Lower lobe of right lung (tissue), 2 donors: ENCODE measurements at places on chromosomes 16 and 17.
A peak's percentile ranks its signal among the peaks of the same experiment; 100 is the strongest.

DNA sequence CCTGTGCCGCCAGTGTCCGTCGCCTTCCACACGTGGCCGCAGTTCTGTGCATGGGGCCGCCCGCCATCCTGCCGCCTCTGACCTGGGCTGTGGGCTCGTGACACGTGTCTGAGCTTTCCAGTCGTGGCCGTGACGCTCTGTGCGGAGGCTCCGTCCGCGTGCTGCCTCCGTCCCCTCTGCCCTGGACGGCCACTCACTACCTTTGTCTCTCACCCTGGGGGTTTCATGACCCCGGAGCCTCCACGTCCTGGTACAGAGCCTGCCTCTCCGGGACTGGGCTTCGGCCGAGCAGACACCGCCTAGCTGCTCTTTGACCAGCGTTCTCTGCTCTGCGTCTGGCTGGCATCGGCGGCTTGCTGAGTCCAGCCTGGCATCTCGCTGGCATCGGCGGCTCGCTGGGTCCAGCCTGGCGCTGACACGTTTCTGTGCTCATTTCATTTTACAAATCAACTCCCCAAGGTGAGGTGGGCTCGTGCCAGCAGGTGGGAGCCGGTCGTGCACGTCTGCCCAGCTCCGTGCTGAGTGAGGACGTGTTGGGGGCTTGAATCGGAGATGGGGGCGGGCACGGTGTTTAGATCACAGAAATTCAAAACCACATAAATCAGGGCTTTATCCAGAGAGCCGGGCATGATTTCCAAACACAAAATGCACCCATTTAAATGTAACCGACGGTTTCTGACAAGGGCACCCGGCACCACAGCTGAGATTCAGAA is 44.3 kb upstream of the GNG13 start:
- DNase-seq: no peak

- DNase-seq: no peak
These were observed 30.8 kb downstream of the AATF start for GRCh38 chr17:36979565-36979941.

DNA sequence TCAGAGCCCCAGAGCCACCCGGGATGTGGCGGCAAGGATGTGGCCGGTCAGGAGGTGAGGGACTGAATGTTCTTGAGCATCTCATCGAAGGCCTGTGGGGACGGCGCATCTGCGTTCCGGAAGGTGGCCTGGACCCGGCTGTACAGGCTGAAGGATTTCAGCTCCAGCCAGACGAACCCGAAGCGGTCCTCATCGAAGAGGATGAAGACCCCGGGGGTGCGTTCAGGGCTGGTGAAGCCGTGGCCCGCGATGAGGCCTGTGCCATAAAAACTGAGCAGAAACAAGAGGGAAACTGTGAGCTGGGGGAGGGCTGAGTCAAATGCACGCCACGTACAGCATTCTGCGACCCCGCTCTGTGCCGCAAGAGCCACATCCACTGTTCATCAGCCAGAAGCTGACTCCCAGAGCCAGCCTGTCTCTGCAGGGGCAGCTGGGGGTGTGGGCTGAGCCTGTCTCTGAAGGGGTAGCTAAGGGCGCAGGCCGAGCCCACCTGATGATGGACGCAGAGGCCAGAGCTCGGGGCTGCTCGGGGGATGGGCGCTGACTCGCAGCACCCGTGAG is 14.1 kb upstream of the C16orf95 start:
- peak; percentile 42 for DNase-seq

DNA sequence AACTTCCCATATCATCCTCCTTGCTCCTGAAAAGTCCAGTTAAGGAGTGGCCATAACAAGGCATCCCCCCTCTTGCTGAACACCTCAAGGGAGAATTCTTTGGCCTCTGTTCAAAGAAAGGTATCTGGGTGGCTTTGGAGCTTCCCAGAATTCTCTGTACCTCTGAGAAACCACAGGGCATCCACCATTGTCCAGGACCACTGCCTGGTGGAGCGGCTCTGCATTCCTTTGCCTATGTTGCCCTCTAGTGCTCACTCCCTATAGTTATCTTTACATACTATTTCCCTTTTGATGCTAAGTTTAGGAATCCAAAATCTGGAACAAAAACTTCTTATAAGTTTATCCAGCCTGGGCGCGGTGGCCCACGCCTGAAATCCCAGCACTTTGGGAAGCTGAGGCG is 30.3 kb downstream of the CHD9NB start:
- DNase-seq: no peak

GRCh38 chr16:78057803-78058564 is 35.6 kb downstream of the CLEC3A start:
- DNase-seq: no peak

- no peak for DNase-seq
These were observed 96.2 kb downstream of the TMEM132E start for GRCh38 chr17:34675605-34676004.

GRCh38 chr16:66717112-66717675 is 20.7 kb upstream of the CMTM4 start:
- DNase-seq: no peak

DNA sequence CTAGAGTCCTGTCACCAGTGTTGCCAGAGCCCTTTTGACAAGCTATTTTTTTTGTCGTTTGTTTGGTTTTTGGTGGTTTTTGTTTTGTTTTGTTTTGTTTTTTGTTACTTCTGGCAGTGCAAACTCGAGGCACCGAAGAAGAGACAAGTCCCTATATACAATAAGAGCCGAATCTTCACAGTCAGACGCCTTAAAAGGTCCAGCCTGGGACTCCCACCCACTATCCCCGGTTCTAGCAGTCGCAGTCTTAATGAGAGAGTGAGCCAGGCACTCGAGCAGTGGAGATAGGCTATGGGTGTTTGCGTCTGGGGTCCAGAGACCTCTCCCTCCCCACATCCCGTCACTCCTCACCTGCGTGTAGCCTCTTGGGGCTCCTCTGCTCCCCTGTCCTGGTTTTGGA is 1.9 kb downstream of the OR1F1 start:
- no peak for DNase-seq

GRCh38 chr17:47785538-47786123 is 36.0 kb downstream of the OSBPL7 start:
- no peak for DNase-seq

DNA sequence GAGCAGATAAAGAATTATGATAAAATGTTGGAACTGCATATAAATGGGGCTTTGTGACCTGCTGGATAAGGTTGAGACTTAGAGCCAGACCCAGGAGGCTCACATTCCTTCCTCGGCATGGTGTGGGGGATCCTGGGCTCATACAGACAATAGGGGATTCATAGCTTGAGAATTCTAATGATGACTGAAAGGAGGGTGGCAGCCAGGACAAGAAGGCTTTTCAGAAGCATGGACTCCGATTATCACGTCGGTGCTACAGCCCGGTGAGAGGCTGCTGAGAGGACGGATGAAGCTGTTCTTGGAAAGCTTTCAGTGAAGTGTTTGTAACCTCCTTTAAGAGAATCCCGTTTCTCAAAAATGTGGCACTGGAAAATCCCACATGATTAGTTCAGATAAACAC is 167.2 kb downstream of the ANKFN1 start:
- DNase-seq: no peak

DNA sequence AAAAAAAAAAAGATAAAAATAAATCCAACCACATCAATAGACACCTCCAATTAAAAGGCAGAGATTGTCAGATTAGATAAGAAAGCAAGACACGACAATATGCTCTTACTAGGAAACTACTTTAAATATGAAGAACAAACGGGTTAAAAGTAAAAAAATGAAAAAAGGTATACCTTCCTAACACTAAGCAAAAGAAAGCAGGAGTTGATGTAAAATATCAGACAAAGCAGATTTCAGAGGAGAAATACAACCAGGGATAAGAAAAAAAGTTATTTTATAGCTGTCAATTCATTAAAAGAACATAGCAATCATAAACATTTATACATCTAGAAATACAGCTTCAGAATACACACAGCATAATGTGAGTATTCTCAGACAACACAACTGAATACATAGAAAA is 49.7 kb upstream of the CCDC182 start:
- no peak for DNase-seq

- DNase-seq: no peak
These were observed 112.4 kb upstream of the CDH5 start for GRCh38 chr16:66254106-66254505.

- no peak for DNase-seq
These were observed 7.4 kb downstream of the USP22 start for GRCh38 chr17:21035406-21035805.

DNA sequence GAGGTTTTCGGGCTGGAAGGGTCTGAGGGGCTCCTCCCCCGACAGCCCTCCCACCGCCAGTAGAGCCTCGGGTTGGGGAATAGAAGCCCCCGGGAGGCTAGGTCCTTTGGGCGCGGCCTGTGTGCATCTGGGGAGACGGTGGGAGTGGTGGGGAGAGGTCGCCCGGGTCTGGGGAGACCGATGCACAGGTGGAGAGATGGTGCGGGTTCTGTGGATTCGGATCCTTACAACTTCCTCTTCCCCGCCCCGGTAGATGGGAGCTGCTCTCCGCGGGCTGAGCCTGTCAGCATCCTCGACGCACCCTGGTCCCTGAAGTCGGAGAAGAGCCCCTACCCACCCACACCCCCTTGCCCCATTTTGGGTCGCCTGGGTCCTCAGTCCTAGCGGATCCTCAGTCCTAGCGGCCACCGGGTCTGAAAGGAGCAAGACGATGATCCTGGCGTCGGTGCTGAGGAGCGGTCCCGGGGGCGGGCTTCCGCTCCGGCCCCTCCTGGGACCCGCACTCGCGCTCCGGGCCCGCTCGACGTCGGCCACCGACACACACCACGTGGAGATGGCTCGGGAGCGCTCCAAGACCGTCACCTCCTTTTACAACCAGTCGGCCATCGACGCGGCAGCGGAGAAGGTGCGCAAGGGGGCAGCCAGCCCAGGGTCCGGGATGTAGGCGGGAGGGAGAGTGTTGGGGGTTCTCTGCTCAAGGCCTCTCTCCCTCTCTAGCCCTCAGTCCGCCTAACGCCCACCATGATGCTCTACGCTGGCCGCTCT is 790 bp downstream of the BCKDK start:
- no peak for DNase-seq

- DNase-seq: peak; percentile 80
These were observed 580 bp downstream of the TANC2 start for GRCh38 chr17:62966426-62967204.

GRCh38 chr16:54808890-54809289 is 121.8 kb upstream of the IRX5 start:
- no peak for DNase-seq

DNA sequence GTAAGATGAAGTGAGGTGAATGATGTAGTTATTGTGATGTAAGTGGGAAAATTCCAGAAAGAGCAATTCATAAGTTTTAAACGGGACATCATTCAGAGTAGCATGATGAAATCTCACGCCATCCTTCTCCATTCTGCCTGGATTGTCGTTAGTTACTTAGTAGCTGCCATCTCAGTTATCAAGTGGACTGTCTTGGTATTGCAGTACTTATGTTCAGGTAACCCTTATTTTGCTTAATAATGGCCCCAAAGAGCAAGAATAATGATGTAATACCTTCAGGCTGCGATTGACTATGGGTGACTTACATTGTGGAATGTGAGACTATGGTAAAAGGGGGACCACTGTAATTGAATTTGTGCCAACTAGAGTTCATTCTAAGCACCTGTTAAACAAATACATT is 234.1 kb upstream of the TOM1L1 start:
- DNase-seq: no peak

DNA sequence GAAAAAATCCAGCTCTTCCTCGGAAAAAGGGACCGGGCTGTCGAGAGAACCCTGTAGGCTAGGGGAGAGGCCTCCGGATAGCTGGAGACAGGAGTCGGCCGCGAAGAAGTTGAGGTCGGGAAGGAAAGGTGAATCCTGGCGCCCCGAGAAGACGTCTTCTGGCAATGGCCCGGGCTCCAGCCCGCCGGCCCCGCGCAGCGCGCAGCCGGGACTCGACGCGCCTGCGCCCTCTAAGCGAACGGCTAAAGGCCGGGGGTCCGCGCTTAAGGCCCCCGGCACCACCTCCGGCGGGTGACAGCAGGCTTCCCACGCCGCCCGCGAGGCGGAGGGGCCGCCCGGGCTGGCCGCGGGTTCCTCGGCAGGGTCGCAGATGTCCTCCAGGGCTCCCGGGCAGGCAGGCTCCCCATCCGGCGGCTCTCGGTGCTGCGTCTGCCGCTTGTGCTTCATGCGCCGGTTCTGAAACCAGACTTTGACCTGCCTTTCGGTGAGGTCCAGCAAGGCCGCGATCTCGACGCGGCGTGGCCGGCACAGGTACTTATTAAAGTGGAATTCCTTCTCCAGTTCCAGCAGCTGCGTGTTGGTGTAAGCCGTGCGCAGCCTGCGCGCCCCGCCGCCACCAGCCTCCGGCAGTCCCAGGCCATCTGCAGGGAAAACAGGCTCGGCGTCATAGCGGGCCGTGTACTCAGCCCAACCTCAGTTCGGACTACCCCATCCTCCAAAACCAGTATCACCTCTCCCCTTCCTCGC is 1.6 kb downstream of the HOXB2 start:
- no peak for DNase-seq

GRCh38 chr17:66893863-66894262 is 58.9 kb downstream of the CACNG5 start:
- no peak for DNase-seq

GRCh38 chr17:19660219-19660870 is 11.8 kb downstream of the ALDH3A2 start:
- DNase-seq: no peak

- DNase-seq: no peak
These were observed 2066.7 kb downstream of the TP53TG3F start for GRCh38 chr16:35525979-35526590.

- DNase-seq: no peak
These were observed 125.8 kb downstream of the C16orf78 start for GRCh38 chr16:49499414-49499785.

- no peak for DNase-seq
These were observed 52.6 kb upstream of the MEAK7 start for GRCh38 chr16:84557059-84557458.

GRCh38 chr16:5903153-5903552 is 805.6 kb upstream of the EEF2KMT start:
- no peak for DNase-seq

GRCh38 chr16:66905633-66906539 is 12.8 kb downstream of the CDH16 start:
- DNase-seq: no peak

GRCh38 chr17:81277421-81277820 is 17.7 kb downstream of the SLC38A10 start:
- peak; percentile 74 for DNase-seq

GRCh38 chr16:84531671-84532111 is 27.2 kb upstream of the MEAK7 start:
- DNase-seq: peak; percentile 29

- DNase-seq: peak; percentile 26
These were observed 3.6 kb downstream of the FOXN1 start for GRCh38 chr17:28509789-28510188.
